Activated naive CD4-positive, alpha-beta T cell treated with anti-CD3 and anti-CD28 coated beads for 36 hours (primary cell): ENCODE measurements at places on chromosomes 3 and 15.

DNA sequence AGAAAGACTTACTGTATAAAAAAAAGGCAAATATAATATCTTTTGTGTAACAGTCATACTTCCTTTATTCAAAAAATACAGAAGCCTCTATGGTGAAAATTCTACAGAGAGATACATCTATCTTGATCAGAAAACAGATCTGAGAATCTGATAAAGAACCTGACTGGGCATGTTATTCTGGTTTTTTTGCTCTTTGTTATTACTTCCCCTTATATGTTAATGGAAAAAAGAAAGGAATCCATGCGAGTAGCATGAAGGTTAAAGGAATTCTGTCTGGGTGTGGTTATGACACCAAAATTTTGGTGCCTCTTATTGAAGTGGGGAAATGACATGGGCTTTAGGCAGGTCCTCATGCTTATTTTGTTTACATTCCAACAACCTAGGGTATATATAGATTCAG lies 81.7 kb downstream of the BCHE start:
- no peak for DNase-seq

GRCh38 chr3:160837394-160837980 lies 81.5 kb downstream of the PPM1L start:
- DNase-seq = no peak

GRCh38 chr15:80182611-80183261 lies 29.9 kb downstream of the FAH start:
- no peak for DNase-seq

GRCh38 chr15:29005931-29006330 lies 120.2 kb downstream of the APBA2 start:
- DNase-seq = no peak
